ENCODE measurements at places on chromosomes 3 and 15.

GRCh38 chr15:96687388-96688107, 357.0 kb downstream of the NR2F2 start:
- DNase-seq: no peak

DNA sequence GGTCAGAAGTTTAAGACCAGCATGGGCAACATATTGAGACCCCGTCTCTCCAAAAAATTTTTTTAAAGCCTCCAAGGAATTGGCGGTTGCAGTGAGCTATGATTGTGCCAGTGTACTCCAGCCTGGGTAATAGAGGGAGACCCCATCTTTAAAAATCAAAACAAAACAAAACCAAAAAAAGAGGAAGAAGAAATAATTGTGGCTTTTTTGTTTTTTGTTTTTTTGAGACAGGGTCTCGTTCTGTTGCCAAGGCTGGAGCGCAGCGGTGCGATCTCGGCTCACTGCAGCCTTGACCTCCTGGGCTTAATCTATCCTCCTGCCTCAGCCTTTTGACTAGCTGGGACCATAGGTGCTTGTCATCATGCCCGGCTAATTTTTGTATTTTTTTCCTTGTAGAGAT, 4.5 kb upstream of the SLC30A4 start:
- no peak for DNase-seq

GRCh38 chr3:186021673-186022362, 84.0 kb upstream of the TRA2B start:
- DNase-seq: no peak

- DNase-seq: no peak
Measured at GRCh38 chr15:27449941-27450340, 479.0 kb downstream of the GABRG3 start.
